T-helper 1 cell (primary cell): ENCODE measurements at places on chromosomes 3 and 15.

GRCh38 chr3:188174317-188175044, 20.5 kb downstream of the LPP start:
- DNase-seq = no peak

GRCh38 chr3:127233371-127233770, 40.4 kb downstream of the PRR23E start:
- no peak for DNase-seq

GRCh38 chr15:70491201-70491621, 272.1 kb downstream of the UACA start:
- DNase-seq = no peak

DNA sequence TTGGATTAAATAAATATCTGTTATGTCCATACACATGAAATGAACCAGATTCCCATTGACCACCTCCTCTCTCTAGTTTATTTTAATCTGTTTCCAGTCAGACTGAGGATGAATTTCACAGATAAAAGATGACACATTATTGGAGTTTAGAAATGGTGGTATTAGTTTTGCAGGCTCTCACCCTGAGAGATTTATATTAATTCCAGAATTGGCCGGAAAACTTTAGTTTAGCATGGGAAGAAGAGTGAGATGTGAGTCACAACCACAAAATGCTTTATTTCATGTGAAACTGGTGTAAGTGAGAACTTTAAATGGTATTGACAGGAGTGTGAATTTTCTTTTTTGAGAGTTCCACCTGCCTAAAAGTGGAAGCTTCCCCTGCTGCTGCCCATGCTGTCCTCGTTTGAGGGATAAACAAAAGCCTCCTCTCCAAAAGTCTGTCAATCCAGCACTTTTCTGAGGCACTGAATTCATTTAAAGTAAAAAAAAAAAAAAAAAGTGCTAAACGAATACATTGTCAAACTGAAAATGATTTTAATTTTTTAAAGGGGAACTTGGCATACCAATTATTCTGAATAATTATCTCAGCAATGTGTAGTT, 65.1 kb upstream of the EPHA3 start:
- DNase-seq = no peak

GRCh38 chr3:155941354-155941753, 70.9 kb downstream of the GMPS start:
- DNase-seq = no peak

DNA sequence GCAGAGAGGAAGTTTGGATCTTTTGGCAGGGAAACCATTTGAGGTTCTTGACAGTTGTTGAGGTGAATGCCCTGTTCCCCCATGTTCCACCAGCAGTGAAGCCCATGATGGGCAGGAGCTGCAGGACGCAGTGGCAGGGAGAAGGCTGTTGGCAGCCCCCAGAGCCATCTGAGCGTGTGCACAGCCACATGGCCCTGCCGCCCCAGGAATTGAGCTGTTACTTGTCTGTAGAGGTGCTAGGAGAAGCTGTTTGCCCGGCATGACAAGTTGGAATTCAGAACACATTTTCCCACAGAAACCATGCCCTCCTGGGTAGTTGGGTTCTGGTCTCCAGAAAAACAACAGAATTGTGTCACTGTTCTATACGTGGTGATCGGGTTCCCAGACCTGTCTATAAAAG, 218.2 kb upstream of the NR2E3 start:
- no peak for DNase-seq

DNA sequence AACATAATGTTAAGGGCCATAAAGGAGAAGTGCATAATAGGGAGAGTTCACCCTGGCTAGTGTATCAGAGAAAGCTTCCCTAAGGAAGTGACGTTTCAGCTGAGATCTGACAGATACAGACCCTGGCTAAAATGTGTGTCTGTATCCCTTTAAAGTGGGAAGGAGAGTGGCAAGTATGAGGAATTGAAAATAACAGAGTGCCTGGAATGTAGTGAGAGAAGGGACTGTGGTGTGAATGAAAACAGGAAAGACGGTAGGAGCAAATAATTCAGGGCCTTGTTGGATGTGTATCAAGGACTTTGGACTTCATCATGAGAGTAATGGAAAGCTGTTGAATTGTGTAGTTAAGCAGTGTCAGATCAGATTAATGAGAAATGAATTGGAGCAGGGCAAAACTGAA, 30.5 kb downstream of the NEO1 start:
- DNase-seq = no peak

DNA sequence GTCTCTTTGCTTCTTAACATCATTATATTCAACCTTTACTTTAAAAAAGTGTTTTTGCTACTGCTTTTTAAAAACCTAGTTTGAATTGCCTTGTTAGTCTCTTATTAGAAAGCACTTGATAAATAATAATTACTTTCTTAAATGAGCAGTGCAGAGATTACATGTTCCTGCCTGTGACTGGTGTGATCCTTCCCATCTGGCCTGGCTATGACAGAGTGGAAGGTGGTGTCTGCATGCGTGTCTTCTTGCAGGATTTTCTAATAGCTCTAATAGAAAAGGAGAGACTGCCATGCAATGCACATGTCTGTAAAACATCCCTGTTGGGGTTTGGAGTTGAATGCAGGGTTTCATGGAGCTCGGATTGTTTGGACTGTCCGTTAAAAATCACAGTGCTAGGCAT, 425.8 kb upstream of the TPM1 start:
- DNase-seq = no peak
